ENCODE measurements at places on chromosomes 5 and 9.

DNA sequence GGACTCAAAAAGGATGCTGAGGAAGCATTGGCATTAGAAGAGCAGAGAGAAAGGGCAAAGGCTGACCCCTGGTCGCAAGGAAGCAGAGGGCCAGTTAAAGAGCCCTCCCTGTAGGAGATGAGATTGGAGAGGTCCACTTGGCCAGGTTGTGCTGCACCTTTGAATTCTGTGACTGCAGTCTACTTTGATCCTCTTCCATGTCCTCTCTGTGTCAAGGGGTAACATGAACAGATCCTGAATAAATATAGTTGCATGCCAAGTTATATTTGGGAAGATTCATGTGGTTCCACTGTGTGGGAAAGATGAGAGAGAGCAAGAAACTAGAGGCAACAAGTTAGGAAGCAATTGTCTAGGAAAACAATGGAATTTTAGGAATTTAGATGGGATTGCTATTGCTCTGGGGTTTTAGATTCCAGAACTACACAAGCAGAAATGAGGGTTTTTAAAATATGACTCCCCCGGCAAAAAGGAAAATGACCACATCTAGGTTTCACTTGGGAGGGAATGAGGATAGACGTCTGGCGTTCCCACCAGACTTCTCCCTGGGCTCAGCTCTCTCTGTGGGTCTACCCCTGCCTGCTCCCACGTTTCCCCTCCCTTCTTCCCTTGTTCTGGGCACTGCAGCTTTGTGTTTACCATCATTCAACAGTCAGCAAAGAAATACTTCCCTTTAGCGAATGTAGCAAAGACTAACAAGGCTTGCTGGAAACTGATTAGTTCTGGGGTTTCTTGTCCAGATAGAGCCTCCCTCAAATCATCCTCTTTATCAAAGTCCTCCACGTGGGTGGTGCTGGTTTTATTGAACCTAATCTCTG is 63.6 kb downstream of the SNX18 start:
- no peak for DNase-seq

DNA sequence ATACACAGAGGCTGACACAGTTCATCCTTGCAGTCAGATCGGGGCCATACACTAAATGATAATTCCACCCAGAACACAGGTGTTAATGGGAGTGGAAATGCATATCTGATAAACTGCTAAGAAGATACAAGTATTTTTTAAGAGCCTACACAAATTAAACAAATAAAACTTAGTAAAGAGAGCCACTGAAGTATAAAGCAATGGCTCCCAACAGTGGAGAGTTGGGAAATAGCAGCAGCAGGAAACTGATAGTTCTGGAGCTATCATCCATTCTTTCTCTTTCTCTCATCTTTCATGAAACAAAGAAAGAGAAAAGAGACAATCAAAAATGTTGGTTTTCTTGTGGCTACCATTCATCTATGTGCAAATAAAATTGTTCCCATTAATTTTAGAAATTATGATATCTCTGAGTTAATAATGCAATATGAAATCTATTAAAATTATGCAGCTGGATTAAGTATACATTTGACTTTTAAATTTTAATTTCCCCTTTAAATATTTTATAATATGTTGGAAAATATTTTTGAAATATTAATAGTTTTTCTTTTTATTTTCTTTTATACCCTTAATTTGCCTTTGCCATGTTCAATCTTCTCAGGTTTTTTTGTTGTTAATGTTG is 120.8 kb downstream of the EMB start:
- no peak for DNase-seq

GRCh38 chr5:177271113-177271512 is 32.4 kb downstream of the RAB24 start:
- DNase-seq, result no peak

GRCh38 chr9:105243015-105243686 is 1.3 kb upstream of the SLC44A1 start:
- no peak for DNase-seq

GRCh38 chr5:132849347-132849746 is 16.9 kb downstream of the GDF9 start:
- DNase-seq, result no peak

DNA sequence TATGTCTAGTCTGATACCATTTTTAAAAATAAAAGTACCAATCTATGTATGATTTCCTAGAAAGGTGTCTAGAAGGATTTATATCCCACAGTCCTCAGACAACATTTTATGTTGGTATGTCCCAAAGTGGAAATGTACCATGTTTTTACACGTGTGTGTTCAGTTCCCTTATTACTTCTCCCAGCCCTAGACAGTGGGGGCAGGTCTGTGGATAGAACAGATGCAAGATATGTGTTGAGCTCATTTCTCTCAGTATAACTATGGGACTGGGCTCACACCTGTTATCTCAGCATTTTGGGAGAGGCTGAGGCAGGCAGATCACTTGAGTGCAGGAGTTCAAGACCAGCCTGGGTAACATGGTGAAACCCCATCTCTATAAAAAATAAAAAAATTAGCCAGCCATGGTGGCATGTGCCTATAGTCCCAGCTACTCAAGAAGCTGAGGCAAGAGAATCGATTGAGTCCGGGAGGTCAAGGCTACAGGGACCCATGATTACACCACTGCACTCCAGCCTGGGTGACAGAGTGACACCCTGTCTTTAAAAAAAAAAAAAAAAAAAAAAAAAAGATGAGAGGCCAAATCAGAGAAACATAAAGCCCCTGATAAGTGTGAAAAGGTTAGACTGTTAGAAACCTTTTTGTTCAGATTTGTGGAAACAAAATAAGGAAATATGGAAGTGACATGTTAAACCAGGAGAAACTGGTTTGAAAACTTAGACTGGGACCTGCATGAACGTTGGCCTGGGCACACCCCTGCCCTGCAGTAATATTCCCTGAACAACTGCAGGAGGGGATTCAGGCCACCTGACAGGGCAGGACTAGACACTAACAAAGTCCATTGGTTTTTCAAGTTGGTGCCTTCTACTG is 7.4 kb upstream of the SLC2A8 start:
- no peak for DNase-seq

GRCh38 chr5:24196789-24197188 is 448.0 kb downstream of the CDH10 start:
- DNase-seq, result no peak

- no peak for DNase-seq
Observed at GRCh38 chr5:104699438-104699837, 1136.8 kb upstream of the NUDT12 start.

GRCh38 chr9:109205526-109205925 is 38.5 kb upstream of the FRRS1L start:
- no peak for DNase-seq

DNA sequence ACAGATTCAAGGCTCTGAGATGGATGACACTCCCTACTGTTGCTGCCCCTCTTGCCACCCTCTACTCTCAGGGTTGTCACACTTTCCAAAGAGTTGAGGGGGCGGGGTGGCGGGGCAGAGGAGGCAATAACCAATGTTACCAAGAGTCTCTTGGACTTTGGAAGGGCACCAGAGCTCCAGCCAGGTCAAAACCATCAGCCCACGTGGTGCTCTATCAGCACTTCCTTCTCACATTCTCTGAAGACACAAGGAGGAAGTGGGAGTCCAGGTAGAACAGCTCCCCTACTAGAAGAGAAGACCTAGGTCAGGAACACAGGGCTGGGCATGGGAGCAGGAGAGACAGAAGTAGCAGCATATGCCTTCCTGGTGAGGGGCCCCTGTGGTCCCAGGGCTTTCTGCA is 33.0 kb upstream of the PIK3R1 start:
- no peak for DNase-seq

DNA sequence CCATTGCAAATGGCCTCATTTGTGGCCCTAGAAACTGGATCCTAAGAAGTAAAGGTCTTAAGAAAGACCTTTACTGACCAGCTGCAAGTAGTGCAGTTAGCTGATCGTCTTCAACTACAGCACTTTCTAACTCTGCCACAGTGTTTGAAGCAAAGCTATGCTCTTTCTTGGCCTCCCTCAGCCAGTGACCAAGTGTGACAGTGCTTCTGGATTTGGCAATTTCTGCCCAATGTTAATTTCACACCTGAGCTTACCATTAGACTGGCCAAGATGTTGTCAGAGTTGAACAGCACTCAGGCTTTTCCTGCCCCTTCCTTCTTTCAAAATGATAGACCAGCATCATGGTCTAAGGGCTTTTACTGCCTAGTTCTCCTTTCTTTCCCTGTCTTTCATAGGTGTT is 36.1 kb downstream of the UHRF2 start:
- no peak for DNase-seq

DNA sequence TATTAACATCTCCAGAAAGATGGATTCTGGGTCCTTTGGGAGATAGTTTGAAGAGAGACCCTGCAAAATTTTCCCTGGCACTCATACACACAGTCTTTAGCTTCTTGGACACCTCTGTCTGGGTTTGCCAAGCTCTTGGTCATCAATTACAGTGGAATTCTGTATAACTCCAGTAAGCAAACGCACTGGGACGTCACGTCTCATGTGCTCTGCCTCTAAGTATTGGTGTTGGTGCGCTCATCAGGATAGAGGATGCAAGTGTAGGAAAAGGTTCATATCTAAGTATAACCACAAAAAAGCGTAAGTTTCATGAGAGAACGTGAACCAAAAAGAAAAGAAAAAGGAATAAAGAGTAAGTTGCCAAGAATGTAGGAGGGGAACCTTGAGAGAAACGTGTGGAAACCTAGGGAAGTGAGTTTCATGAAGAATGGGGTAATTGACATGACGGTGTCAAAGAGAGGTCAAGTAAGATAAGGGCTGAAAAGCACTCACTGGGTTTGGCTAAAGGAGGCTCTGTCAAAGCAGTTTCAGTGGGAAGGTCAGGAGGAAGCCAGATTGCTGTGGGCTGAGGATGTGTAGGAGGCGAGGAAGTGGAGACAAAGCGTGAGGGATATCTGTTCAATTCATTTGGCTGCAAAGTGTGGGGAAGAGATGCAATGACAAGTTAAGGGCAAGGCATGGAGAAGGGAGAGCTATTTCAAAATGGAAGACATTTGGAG is 92.7 kb downstream of the RAD23B start:
- DNase-seq, result no peak

GRCh38 chr5:179870952-179871351 is 12.3 kb upstream of the MRNIP start:
- DNase-seq, result no peak

- DNase-seq, result no peak
Observed at GRCh38 chr5:74725331-74725730, 40.3 kb downstream of the HEXB start.

- DNase-seq, result no peak
Observed at GRCh38 chr5:168092209-168093185, 198.9 kb upstream of the WWC1 start.

- DNase-seq, result no peak
Observed at GRCh38 chr9:124346347-124347163, 68.7 kb downstream of the PSMB7 start.

DNA sequence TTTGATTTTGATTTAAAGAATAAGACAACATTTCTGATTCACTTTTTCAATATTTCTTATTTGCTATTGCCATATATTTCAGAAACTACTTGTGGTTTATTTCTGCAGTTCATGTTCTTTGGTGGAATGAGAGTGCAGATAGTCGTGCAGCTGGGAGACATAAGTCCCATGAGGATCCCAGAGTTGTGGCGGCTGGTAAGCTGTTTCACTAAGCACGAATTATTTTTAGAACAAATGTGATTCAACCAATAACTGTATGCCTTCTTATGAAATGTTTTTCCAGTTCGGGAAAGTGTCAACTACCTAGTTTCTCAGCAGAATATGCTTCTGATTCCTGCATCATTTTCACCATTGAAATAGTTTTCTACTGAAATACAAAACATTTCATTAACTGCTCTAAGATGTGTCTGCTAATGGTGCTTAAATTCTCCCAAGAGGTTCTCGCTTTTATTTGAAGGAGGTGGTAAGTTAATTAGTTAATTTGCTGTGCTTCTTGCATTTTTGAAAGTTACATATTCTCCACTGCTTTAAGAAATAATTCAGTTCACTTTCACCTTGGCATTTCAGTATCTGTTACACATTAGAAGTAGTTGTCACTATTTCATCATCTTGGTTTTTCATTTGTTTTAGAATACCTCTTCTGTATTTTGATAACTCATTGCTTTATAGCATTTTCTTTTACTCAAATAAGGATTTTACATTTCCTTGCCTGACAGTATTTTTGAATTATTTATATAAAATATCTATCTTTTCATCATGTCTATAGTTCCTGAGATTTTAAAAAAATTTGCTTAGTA is 9.0 kb downstream of the NIPSNAP3B start:
- no peak for DNase-seq

DNA sequence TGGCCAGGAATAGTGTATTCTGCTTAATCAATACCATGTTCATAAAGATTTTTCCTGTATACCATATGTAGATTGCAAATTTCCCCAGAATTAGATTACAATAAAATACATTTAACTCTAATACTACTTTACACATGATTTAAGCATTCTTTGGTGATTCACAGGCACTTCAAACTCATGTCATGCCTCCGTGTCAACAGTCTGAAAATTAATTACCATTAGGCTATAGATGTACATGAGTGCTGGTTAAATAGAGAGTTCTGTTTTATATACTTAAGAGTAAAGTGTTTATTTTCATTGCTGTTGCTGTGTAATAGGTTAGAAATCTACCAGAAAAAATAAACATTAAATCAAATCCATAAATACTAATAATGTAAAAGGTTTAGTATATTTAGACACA is 159.8 kb downstream of the ZSWIM6 start:
- DNase-seq, result no peak

DNA sequence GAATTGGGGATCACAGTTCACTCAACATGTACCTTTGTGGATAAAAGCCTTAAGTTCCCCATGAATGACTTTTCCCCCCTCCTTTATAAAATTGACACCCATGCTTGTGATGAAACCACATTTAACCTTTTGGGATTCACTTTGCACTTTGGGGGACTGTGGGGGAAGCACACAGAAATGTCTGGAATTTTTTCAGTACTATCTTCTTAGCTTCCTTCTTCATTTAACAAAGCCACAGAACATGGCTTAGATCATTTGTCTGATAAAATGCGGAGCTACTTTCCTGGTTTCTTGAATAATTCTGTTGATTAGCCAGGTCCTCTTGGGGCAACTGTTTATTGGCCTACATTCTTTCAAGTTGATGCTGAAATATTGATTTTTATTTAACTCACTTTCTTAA is 29.9 kb downstream of the TNFSF15 start:
- DNase-seq, result no peak

GRCh38 chr5:34627794-34628193 is 28.3 kb upstream of the RAI14 start:
- DNase-seq, result no peak

- no peak for DNase-seq
Observed at GRCh38 chr9:13548535-13548934, 269.0 kb upstream of the MPDZ start.

GRCh38 chr5:169429044-169429443 is 128.1 kb upstream of the SLIT3 start:
- DNase-seq, result no peak

DNA sequence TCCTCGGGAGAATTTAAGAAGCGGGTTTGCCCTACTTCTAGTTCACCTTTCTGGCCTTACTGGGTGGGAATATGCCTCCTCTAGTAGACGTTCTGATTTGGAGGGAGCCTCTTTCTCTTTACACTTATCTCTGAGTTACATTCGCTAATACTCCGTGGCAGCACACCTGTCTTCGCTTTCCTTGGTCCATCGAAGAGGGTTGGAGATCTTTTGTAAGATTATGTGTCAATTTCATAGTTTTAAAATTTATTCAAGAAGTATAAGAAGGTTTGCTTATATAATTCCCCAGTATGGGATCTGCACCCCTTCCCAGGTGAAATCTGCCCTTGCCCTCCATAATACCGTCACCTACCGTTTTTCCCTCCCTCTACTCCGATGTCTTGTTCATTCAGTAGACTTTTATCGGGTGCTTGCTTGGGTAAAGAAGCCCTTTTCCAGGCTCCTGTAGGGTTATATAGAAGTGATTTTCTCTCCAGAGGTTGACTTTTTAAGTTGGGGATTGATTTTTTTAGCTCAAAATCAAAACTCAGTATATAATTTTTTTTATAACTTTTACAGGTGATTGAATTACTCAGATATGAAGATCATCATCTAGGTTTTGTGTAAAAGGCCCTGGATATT is 1.1 kb downstream of the GPBP1 start:
- no peak for DNase-seq
